ENCODE measurements at places on chromosomes 2 and 18. TPM values are rescaled to one million over a fixed set of nuclear protein-coding genes. Genes with fewer than 3 reads are reported as not detected.

DNA sequence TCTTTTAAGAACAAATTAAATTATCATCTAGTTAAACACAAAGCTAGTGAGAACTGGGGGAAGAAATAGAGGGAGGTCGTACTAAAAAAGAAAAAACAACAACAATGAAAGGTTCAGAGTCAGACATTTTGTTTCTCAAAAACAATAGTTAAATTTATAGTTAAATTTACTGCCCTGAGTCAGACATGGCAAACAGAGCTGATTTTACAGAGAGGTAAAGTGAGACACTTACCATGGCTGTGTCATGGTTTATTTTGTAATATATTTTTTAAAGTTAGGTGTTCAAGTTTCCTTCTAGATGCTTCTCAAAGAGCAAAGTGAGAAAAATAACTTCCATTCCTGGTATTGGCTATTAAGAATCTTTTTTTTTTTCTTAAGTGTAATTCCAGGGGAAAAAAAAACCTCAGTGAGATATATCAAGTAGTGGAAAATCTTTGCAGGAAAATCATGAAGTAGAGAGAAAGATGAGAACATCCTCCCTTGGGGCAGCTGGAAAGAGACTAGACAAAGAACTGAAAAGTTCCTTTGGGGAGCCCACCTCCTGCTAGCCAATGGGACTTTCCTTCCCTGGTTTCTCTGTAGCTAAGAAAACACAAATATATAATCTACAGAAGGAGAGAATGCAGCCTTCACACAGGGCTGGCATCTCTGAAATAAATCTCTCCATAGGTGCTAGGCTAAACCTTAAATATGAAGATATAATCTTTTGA is 12.3 kb downstream of the KLF7 start:
- DNase-seq, result no peak

- no peak for DNase-seq
Measured at GRCh38 chr2:191636586-191636985, 41.4 kb upstream of the NABP1 start.

DNA sequence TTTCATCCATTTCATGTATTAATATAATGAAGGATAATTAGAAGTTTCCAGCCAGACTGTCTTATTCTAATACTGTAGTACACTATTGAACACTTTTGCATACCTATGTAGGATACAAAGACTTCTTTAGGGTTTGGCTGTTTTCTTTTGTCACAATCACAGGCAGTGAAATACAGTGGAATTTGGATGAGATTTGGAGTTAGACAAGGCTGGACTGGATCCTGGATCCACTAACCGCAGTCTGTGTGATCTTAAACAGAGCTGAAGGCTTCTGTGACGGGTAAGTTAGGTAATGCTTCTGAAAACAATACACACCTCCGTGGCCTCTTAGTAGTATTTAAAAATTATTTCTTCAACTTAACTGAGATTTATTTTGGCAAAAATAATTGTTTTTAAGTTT is 1128.6 kb upstream of the CDH2 start:
- no peak for DNase-seq

DNA sequence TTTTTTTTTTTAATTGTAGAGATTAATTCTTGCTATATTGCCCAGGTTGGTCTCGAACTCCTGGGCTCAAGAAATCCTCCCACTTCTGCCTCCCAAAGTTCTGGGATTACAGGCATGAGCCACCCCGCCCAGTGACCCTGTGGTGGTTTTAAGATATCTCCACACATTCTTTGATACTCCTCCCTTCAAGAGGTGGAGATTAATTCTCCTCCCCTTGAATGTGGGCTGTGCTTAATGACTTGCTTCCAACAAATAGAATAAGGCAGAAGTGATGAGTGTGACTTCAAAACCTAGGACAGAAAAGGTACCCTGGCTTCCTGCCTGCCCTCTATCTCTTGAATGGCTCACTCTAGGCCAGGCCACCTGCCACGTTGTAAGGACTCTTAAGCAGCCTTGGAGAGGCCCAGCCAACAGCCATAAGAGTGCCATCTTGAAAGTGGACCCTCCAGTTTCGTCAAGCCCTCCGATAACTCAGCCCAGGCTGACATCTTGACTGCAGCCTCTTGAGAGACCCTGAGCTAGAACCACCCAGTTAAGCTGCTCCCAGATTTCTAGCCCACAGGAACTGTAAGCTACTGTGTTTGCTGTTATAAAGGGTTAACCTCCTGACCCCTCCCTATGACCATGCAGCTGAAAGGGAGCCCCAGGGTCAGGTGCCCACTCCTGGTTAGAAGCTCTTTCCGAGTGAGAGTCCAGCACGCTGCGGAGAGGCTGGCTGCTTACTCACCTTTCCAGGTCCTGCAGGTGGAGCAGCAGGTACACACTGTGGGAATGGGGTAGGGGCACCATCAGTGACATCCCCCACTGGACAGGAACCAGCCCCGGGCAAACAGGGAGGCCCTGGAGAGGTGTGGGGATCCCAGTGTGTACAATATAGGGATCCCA is 27.6 kb downstream of the MRPL35 start:
- DNase-seq, result no peak

- DNase-seq, result no peak
Measured at GRCh38 chr2:206982360-206982955, 43.1 kb downstream of the CPO start.

DNA sequence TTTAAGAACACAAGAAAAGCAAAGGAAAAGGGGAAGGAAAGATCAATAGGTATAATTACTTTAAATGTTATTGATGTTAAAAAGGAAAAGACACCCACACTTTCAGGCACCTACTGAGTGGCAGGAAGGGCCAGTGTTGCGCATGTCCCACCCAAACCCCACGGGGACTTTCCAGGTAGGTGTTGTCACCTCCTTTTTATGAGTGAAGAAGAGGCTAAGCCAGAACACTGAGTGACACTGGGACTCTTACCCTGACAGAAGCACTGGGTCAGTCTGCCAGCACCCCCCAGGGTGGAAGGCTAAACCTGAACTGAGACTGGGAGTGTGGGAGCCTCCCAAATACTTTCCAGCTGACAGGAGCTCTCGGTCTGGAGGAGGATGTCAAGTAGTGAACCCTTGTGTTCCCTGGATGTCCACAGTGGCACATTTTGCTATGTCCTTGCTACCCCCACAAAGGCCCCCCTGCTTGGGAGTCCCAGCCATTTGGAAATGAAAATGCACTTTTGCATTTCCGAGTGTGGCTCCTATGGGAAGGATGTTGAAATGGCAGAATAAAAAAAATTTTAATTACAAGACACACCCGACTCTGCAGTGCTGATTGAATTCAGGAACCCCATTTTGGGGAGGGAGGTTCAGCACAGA is 90.9 kb upstream of the SMAD2 start:
- no peak for DNase-seq

DNA sequence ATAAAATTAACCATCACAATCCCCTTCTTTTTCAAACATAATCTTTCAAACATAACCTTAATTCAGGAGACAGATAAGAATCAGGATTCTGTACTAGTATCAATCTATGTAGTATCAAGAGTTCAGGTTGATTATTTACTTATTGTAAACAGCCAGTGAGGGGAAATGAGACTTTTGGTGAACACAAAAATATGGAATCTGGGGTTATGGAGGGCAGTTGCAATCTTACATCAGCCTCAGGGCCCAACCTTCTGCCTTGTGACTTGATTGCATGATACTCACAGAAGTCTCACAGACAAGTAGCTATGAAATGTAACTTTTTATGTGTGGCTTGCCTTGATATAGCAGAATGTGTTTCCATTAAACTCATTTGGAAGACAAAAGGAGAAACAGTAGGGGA is 262.7 kb upstream of the THSD7B start:
- DNase-seq, result no peak

DNA sequence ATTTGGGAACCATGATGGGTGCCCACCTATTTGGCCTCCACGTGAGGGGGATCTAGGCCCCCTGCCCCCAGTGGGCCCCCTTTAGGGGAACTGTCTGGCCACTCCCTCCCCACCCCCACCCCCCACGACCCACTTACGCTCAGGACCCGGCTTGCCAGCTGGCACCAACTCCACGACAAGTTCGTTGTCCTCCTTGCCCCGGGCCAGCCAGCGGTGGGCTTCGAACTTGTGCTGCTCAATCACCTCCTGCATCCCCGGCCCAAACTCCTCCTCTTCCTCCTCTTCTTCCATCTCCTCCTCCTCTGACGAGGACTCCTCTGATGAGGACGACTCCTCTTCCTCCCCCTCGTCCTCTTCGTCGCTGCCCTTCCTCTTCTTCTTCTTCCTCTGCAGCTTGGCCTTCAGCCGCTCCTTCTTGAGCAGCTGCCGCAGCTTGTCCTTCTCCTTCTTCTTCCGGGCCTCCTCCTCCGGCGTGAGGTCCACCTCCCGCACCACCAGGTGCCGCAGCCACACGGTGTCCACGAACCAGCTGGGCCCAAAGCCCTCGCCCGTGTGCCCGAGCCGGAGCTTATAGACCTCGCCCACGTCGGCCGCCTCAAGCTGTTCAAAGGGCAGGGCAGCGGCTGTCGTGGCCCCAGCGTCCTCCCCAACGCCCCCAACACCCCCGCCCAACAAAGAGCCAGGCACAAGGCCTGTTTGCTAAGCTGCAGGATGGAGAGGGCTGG is 96.9 kb downstream of the LOXHD1 start:
- no peak for DNase-seq

DNA sequence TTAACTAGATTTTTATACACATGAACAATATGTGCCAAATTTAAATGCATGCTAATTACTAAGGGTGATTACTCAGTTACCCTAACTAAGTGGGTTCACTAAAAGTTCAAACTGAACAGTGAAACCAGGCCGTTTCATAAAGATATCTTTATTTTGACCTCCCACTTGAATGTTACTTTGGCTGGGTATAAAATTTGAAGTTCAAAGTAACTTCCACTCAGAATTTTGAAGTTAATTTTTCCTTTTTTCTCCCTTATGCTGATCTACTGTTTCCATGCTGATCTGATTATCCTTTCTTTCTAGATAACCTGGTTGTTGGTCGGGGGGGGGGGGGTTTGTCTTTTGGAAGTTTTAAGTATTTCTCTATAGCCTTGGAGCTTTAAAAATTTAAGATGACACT is 25.5 kb upstream of the MAP4K4 start:
- no peak for DNase-seq

GRCh38 chr2:233967164-233967563 is 50.0 kb downstream of the TRPM8 start:
- DNase-seq, result no peak

DNA sequence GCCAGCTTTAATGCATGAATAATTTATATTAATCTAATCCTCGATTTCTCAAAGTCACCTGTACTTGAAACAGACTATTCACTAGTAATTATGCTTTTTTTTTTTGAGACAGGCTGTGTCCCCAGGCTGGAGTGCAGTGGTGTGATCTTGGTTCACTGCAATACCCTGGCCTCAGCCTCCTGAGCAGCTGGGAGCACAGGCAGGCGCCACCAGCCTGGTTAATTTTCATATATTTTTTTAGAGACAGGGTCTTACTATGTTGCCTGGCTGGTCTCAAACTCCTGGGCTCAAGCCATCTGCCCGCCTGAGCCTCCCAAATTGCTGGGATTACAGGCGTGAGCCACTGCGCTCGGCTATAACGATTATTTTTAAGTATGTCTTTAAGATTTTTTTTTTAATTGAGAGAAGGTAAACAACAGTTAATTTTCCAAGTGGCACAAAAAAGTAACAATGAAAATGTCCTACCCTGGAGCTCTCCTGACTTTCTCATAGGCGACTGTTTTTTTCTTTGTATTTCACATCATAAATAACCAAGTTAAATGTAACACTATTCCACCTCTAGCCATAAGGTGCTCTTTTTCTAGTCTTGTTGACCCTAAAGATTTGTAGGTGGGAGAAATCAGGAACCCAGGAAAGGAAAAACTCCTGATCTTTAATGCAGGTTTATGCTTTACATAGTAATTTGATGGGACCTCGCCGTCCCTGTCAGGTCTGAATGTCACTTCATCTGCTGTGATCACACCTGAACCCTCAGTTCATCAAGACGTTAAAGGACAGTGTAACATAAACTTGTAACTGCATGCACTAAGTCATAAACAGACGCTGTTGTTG is 1.3 kb upstream of the ANKRD12 start:
- DNase-seq, result no peak

- no peak for DNase-seq
Measured at GRCh38 chr18:26483633-26484032, 64.7 kb downstream of the KCTD1 start.

- DNase-seq, result no peak
Measured at GRCh38 chr2:37629529-37629928, 41.9 kb downstream of the CDC42EP3 start.

DNA sequence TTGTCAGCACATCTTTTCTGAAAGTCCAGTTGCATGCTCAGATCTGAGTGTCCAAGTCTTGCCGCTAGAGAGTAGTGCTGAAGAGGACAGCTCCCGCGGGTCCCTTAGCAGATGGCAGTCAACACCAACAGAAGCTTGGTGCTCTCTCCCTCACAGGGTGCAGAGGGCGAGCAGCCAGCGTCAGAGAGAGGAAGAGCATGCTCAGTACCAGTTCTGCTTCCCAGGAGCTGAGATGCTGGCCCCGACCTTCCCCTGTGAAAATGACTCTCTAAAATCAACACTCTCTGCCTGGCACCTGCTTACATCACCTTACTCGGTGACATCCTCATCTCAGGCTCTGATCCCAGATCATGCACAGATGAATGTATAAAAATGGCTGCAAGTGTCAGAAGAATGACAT is 86.0 kb upstream of the TWIST2 start:
- no peak for DNase-seq

DNA sequence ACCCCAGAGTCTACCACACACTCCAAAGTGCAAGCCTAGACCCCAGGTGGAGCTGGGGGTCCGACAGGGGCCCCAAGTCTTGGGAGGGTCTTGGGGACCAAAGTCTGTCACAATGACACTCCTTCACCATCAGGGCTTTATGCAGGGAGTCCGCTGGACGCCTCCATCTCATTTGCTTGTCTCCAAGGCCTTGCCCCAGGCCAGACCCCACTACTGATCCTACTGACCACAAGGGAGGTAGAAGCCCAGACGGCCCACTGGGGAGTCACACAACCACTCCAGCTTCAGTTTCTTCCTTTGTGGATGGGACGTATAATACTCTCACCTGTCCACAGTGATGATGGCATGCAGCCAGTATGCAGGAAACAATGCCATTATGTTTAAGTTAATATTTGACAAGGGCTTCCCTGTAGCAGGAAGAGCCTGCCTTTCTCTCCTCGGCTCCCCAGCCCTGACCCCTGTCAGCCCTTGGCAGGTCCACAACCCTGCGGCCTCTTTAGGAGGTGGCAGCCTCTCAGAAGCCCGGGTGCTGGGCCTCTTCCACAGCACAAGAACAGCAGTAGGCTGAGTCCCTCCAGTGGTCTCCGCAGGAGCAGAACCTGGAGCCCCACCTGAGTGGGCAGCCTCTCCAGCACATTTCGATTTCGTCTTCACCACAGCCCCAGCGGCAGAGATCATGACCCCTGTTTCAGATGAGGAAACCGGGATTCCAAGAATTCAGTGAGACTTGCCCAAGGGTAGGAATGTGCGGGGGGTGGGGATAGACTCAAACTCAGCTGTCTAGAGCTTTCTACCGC is 6.5 kb downstream of the BIN1 start:
- peak; percentile 74 for DNase-seq

Gene THSD7B
- 0.80 TPM for total RNA-seq

Gene ALPG
- total RNA-seq, result not detected

Gene SH2D6
- total RNA-seq, result 12.4 TPM

Gene CROCC2
- 0.27 TPM for total RNA-seq

Gene MTX2
- total RNA-seq, result 17.6 TPM

Gene DNAH6
- total RNA-seq, result under 0.01 TPM

Gene GPR155
- total RNA-seq, result 3.5 TPM

Gene FOXD4L1
- total RNA-seq, result 0.40 TPM

Gene TOGARAM2
- total RNA-seq, result 0.09 TPM

Gene VWA3B
- total RNA-seq, result 0.27 TPM

Gene NT5DC4
- total RNA-seq, result not detected

Gene FTCDNL1
- total RNA-seq, result 1.7 TPM

Gene HOXD11
- not detected for total RNA-seq

Data from Peyer's patch (tissue), 4 donors.